ENCODE measurements at places on chromosomes 7 and 10.

DNA sequence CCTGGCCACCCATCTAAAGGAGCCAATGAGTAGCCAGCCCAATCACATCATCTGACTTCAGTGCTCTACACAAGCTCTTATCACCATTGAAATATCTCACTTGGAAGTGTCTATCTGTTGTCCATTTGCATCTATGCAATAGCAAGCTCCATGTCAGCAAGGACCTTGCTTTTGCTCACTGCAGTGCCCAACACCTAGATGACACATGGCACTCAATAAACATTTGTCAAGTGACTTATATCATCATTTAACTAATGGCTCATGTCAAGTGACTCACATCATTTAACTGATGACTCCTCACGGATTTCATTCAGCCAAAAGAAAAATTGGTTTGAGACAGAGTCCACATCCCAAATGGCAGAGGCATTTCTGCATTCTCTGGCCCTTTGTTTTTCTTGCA lies 92.9 kb upstream of the ADAM12 start:
- no peak for DNase-seq

- DNase-seq = no peak
Measured at GRCh38 chr7:13998866-13999265, 9.4 kb upstream of the ETV1 start.

- no peak for DNase-seq
Measured at GRCh38 chr7:128167042-128167701, 73.9 kb upstream of the LEP start.

DNA sequence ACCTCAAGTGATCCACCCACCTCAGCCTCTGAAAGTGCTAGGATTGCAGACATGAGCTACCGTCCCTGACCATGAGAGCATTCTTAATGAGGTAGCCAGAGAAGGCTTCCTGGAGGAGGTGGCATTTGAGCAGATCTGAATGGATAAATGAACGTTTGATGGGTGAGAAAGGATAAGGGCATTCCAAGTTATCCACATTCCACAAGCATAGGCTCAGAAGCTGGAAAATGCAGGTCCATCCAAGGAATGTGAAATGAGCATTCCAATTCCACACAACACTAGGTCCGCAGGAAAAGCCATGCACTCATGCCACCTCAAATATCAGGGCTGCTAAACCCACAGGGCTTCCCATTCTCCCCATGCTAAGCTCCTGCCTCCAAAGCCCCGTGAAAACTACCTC lies 17.0 kb downstream of the TMEM130 start:
- no peak for DNase-seq

GRCh38 chr7:51471981-51472296 lies 155.3 kb upstream of the COBL start:
- no peak for DNase-seq

DNA sequence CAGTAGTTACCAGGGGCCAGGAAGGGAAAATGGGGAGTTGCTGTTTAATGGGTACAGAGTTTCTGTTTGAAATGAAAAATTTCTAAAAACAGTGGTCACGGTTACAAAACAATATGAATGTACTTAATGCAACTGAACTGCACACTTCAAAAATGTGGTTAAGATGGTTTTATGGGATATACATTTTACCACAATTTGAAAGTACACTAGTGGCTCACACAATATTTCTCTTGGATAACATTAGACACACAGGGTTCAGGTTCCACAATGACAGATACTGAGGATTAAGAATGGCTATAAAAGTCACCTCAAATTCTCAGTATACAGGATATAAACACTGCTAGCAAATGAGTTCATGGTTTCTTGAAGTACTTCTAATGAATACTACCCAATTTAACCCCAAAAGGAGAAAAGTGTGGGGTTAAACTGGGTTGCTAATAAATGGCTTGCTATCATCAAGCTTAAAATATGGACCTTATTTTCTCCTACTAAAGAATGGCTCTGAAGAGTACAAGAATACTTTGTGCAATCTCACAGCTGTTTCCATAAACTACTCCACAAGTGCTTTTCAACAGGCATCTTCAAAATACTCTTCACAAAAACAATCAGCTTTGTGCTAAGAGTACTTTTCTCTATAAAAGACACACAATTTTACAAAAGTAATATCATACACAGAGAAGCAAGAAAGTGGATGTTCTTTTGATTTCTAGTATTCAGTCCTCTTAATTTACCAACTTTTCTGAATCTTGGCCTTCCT lies 92.9 kb downstream of the SRPK2 start:
- no peak for DNase-seq

- DNase-seq = no peak
Measured at GRCh38 chr10:69797959-69798358, 3.7 kb upstream of the COL13A1 start.

GRCh38 chr7:137789215-137789882 lies 57.4 kb downstream of the DGKI start:
- no peak for DNase-seq

DNA sequence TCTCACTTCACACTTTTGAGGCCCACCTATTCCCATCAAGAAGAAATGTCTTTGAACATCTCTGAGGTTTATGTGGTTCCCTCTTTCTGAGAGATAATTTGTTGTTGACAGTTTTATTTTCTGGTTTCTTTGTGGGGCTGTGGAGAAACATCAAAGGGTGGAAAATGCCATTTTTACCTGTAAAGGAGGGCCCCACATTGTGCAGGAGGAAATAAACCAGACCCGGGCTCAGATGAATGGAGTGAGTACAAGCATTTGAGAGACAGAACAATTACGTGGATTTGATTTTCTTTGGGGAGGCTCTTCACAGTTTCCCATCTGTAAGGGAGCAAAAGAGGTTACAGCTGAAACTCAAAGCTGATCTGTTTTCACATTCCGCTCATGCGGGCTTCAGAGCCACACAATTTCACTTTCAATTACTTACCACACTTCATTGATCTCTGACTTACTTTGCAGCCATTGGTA lies 29.8 kb downstream of the ITPRIP start:
- DNase-seq = no peak

DNA sequence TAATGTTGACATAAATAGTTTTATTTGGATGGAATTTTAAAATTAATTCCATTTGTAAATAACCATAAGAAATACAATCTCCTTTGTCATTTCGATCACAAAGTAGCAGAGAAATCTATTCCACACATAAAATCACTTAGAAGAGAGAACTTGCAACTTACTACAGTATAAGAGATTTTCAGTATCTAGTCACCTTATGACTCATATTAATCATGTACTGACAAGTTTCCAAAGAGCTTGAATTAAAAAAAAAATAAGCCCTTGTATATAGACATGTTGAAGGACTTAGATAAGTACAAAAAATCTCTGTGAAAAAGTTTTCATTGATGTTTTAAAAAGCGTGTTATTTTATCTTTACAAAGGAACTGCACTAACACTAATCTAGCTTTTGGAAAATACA lies 207.1 kb upstream of the ETV1 start:
- DNase-seq = no peak

- no peak for DNase-seq
Measured at GRCh38 chr7:7188091-7188490, 5.7 kb downstream of the C1GALT1 start.

- DNase-seq = no peak
Measured at GRCh38 chr7:131605280-131605878, 49.0 kb upstream of the PODXL start.

DNA sequence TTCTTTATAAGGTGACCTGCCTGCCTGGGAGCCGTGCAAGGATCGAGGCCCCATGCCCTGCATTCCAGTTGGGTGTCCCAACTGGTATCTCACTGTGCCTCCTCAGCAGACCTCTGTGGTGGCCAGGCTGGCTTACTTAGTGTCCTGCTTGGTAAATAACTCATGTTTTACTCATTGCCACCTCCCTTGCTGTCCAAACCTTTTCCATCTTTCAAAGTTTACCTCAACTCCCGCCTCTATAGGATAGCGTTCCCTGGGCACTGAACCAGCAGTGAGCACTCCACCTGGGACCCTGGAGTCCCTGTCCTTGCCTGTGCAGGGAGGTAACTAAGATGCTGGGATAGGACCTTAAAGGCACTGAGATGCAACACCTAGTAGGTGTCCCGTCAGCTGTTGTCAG lies 33.6 kb downstream of the SLC18A2 start:
- no peak for DNase-seq

DNA sequence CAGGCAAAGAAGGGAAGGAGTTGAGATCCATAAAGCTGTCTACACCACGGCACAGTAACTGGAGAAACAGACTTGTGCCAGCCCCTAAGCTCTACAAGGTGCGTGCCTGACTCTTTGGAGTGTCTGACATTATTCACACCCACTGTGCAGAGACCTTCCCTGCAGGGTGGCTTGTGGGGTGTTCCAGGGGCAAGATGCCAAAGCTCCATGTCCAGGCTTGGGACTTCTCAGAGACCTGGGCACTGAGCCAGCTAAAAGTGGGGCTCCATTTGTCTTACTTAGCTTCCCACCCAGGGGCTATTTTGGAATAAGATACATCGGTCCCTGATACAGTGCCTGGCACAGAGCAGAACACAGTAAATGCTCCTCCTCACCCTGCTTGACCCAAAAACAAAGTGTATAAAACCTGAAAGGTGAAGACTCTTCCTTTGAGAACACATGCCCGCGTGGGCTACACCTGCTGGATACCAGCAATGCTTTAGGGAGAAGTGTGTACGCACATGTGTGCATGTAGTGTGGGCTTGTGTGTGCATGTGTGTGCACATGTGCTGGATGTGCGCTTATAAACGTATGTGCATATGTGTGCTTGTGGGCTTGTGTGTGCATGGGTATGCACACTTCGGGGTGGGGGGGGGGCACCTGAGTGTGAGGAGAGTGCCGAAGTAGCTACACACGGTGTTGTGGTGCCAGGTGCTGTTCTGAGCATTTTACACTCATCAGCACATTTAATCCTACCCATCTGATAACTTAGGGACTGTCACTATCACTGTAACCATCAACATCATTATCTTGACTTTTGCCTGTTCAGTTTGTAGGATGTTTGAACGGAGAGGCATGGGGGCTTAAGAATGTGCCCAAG lies 143.0 kb downstream of the ARHGAP22 start:
- no peak for DNase-seq

DNA sequence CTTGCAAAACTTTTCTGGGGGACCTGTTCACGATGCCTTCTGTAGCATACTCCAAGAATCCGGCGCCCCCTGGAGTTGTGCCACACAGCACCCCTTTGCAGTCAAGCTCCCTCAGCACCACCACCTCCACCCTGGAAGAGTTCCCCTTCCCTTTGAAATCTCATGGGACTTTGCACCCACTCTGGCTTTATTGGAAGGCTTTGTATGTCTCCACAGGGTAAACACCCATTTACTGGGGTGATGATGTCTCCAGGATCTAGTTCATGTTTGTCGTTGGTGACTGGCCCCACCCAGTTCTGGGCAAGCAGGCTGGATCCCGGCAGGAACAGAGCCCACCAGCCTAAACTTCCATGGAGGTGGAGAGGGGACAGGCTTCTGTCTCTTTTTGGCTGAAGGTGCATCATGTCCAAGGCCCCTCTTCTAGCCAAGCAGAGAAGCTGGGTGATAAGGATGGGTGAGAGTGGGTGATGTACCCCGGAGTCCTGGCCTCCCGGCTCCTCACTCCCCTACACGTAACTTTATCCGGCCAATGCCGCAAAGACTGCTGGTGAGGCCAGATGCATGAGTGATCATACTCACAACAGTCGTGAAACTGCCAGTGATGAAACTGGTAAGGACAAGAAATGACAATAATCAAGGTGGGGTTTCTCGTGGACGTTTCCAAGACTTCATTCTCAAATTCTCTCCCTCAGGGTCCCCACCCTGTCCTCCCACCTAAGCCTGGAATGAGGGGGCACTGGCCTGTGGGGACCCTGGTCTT lies 695 bp upstream of the CLDN4 start:
- no peak for DNase-seq

DNA sequence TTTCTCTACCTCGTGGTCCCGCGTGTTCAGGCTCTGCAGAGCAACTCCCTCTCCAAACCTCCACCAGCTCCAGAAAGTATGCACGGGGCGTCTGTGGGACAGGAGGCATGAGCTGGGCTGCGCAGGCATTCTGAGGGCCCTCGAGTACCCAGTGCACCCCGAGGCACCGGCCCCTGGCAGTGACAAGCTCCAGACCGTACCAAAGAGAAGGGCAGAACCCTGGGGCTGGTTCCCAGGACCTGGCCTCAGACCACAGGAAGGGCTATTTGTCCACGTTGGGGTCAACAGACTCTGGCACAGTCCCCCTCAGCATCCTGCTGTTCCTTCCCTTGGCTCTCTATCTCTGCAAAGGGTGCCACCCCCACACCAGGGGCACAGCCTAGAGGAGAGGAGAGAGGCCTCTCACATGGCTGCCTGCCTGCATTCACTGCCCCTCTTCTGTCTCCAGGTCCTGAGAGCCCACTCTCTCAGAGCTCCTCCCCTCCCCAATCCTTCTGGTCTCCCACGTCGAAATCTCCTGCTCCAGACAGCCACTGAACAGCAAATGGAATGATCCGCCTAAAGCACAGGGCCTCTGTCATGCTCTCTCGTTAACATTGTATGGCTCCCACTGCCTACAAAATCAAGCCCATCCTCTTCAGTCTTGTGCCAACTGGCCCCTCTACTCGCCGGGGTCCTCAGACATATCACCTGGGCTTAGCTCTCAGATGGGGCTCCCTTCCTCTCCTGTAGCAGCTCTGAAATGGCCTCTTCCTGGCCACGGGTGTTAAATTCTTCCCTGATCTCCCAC lies 96.3 kb downstream of the OAT start:
- DNase-seq = no peak

DNA sequence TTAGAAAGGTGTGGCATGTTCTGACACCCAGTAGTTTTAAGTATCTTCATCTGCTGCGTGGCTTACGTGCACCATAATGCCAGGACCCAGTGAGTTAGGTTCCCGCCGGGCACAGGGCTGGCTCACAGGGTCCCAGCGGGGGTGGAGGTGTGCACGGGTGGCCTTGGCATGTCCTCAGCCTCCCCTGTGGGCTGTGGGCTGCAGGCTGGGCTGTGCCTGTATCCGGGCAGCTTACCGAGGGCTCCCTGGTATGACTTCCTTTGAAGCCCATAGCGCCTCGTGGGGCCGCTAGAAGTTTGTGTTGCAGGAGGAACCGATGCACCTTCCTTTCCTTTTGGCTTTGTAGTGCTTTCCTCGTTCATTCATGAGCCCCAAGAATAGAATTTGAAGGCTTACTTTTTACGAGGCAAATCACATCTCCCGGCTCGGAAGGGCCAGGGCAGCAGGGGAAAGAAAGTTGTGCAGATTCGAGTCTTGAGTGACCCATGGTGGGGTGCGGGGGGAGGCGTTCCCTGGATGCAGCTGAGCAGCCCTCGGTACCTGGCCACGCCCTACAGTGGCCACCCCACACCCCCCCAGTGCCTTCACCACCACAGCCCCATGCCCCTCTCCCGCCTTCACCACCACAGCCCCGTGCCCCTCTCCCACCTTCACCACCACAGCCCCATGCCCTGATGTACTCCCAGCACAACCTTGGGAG lies 113.2 kb downstream of the WDR37 start:
- no peak for DNase-seq

All from AML-193 (cell line).